ENCODE measurements at places on chromosomes 11 and 22. TPM values are rescaled to one million over a fixed set of nuclear protein-coding genes. Genes with fewer than 3 reads are reported as not detected.

Gene RCN1
- 82.2 TPM for total RNA-seq

Gene SYT7
- total RNA-seq: 6.5 TPM

- DNase-seq: no peak
Observed at GRCh38 chr11:74010306-74011300, 1.7 kb upstream of the UCP3 start.

GRCh38 chr11:27187848-27188621 is 147.4 kb downstream of the BBOX1 start:
- DNase-seq: no peak

- no peak for DNase-seq
Observed at GRCh38 chr11:104118105-104118744, 45.7 kb downstream of the PDGFD start.

- no peak for DNase-seq
Observed at GRCh38 chr22:45969414-45969799, 7.6 kb downstream of the WNT7B start.

DNA sequence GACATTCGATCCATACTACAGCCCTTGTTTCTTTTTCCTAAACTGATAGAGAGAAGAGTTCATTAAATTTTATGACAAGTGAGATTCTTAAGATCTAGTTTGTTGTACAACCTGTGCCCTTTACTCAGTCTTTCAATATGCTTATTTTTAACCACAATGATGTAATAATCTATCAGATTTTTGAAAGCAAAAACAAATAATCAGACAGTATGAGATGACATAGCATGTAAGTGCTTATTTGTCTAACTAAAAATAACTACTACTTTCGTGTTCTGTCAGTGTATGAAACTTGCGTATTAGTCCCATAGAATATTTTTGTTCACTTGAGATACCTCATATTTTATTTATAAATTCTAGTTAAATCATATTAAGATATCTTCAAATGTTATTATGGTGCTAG is 33.2 kb downstream of the RAB39A start:
- DNase-seq: no peak

All from uterus (tissue), 4 donors.